MV-4-11 (cell line): ENCODE measurements at places on chromosomes 2 and 18.

- DNase-seq: peak; percentile 13
These were observed 17.6 kb upstream of the BOK start for GRCh38 chr2:241540771-241541561.

GRCh38 chr2:44273596-44273995 lies 1.7 kb upstream of the SLC3A1 start:
- no peak for DNase-seq

GRCh38 chr18:78367996-78368395 lies 611.6 kb upstream of the SALL3 start:
- DNase-seq: no peak

- no peak for DNase-seq
These were observed 78.1 kb upstream of the KIF5C start for GRCh38 chr2:148796735-148797512.

DNA sequence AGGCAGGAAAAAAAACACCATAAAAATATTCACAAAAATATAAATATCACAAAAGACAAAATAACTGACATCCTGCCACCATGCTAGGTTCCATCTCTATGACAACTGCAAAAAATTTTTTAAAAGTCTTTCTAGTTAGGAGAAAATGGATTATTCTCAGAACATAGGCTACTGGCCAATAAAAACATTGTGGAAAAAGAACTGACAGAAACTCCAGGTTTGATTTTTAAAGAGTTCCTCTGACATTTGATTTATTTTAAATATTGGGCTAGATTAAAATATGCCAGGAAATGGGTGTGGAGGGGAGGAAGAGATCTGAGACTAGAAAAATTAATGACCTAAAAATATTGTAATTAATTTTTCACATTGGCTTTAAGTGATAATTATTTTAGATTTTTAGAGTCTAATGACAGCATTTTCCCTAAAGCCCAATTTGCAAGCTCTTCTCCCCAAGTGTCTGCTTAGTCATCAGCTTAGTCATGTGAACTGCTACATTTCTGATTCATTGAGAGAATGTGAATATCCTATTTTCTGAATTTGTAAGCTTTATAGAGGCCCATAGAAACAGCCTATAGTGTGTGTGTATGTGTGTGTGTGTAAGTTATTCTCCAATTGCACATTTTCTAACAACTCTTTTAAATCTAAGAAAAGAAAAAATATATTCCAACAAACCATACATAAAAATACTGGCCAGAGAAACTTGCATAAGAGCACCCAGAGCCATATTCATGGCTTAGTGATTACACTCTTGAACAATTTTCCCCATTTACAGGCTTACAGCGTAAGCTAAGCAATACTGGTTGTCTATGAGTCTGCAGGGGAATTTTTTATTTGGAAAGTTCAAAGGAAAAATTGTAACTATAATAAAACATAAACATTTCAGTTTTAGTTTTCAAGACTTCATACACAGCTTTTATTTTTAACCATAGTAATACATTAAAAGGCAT lies 48.4 kb downstream of the TMEFF2 start:
- no peak for DNase-seq

DNA sequence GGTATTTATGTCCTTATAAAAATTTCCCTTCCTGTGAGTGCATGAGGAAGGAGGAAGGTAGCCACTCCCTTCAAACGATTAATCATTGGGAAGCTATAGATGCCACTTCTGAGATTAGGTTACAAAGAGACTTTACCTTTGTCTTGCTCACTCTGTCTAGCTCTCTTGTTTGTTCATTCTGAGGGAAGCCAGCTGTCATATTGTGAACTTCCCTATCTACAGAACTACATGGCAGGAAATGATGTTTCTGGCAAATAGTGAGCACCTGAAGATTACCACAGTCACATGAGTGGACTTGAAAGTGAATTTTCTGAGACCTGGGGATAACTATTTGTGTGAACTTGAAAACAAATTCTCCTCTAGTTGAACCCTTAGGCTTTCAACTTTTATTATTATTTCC lies 776.8 kb downstream of the CCDC85A start:
- DNase-seq: no peak

DNA sequence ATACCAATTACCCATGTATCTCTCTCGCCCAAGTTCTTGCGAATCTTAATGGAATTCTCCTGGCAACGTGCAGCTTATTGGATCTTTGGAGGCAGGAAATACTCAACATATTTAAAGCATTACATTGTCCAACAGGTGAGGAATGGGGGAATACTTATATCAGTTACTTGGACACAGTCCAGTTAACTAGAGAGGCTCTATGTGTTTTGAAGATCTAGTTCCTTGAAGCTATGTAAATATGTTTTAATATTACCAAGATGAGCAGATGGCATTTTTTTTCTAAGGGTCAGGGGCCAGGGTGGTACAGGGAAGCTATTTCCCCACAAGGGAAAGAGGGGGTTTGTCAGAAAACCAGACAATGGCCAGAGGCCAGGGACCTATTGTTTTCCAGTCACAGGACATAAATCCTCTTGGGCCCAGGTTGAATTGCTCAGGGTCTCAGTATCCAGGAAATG lies 26.8 kb upstream of the MC5R start:
- no peak for DNase-seq
